Omental fat pad (tissue), 4 donors: ENCODE measurements at places on chromosomes 3 and 15. TPM values are rescaled to one million over a fixed set of nuclear protein-coding genes. Genes with fewer than 3 reads are reported as not detected.

The CPN2 gene
- total RNA-seq: 0.24 TPM

- DNase-seq: no peak
Measured at GRCh38 chr3:60660026-60660425, 591.2 kb downstream of the FHIT start.

The C3orf70 gene
- total RNA-seq: 3.1 TPM

DNA sequence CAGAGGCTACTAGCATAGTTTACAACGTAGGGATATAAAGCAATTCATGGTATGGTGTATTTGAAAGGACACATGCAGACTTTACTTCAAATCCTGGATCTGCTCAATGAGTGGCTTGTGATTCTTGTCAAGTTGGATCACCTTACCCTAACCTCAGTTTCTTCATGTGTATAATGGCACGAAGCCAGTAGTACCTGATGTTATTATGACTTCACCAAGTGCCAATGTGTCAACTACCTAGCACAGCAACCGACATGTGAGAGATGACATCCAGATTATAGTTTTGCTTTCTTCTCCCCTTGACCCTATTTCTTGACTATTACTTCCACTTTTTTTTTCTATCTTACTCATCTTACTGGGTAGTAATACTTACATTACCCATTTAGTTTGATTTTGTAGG lies 304.5 kb downstream of the RBMS3 start:
- no peak for DNase-seq

The MOBP gene
- total RNA-seq: not detected

The ZNF620 gene
- total RNA-seq: 4.1 TPM

- DNase-seq: no peak
Measured at GRCh38 chr15:31151301-31152233, 50.0 kb upstream of the TRPM1 start.

The CDCP1 gene
- 0.16 TPM for total RNA-seq

GRCh38 chr3:101128786-101129185 lies 135.6 kb upstream of the ABI3BP start:
- no peak for DNase-seq

DNA sequence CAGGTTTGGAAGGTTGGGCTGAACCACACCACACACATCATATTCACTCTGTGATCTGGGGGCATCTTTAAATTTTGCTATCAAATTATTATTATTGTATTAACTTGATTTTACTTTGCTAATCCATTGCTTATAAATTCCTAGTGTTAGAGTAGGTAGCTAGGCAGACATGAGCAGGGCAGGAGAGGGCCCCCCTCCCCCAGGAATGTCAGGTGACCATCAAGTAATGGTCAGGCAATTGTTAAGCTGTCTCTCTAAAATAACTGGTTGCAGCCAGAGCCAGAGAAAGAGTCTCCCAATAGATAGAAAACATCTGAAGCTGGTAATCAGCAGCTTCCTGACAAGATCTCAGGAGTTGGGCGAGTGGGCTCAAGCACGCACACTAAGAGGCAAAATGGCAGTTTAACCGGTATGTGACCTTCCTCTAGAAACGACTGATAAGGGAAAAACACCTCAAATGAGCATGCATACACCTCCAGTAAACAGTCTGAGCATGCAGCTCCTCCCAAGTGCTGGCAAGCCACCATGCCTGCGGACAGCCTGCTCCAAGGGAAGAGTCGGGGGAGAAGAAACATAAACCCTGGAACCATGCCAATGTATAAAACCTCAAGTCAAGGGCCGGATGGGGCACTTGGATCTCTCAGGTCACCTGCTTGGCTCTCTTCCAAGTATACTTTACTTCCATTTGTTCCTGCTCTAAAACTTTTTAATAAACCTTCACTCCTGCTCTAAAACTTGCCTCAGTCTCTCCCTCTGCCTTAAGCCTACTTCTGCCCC lies 3.1 kb upstream of the CXCR6 start:
- no peak for DNase-seq

DNA sequence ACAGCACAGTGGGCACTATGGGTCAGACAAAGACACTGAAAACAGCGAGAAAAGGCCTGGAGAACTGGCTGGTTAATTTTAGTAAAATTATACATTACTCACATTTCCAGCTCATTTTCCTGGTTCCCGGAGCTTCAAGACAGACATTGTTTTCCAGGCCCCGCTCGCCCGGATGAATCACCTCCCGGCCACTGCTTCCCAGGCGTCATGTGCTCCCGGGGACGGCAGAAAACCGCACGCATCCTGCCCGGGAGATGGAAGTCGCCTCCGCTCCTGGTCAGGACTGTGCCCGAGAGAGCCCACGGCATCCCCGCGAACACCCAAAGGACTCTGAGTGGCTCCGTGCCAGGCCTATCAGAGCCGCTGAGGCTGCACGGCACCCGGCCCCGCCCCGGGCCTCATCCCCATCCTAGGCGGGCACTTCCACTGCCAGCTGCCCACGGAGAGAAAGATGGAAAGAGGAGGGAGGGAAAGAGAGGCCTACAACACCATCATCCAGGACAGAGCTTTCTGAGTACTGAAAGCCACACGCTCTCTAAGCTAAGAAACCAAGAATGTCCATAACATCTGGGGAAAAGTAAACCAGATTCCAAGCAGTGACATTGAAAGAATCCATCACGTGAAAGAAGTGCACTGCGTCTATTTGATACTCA lies 75.1 kb downstream of the VGLL4 start:
- peak; percentile 55 for DNase-seq

- no peak for DNase-seq
Measured at GRCh38 chr3:33211444-33211843, 7.2 kb downstream of the SUSD5 start.
